ENCODE measurements at places on chromosomes 16 and 17. TPM values are rescaled to one million over a fixed set of nuclear protein-coding genes. Genes with fewer than 3 reads are reported as not detected.

- no peak for DNase-seq
These were observed 102.2 kb downstream of the RAB11FIP4 start for GRCh38 chr17:31493656-31494155.

- DNase-seq: no peak
These were observed 893 bp downstream of the HCFC1R1 start for GRCh38 chr16:3022684-3023414.

- DNase-seq: no peak
These were observed 302.4 kb downstream of the SEC14L1 start for GRCh38 chr17:77442976-77443747.

The XAF1 gene
- total RNA-seq: not detected

The EEF2KMT gene
- total RNA-seq: 18.1 TPM
